T-helper 17 cell (primary cell): ENCODE measurements at places on chromosomes 7 and 10.

DNA sequence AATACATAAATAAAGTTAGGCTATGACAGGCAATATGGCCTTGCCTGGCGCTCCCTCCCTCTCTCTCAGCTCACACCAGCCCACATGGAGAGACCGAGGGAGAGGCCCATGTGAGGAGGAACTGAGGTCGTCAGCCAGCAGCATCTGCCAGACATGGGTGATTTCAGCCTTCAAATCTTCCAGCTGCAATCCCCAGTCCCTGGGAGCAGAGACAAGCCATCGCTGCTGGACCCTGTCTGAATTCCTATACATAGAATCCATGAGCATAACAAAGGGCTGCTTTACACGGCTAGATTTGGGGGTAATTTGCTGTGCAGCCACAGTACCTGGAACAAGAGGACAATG is 35.6 kb downstream of the ANKRD16 start:
- no peak for DNase-seq

DNA sequence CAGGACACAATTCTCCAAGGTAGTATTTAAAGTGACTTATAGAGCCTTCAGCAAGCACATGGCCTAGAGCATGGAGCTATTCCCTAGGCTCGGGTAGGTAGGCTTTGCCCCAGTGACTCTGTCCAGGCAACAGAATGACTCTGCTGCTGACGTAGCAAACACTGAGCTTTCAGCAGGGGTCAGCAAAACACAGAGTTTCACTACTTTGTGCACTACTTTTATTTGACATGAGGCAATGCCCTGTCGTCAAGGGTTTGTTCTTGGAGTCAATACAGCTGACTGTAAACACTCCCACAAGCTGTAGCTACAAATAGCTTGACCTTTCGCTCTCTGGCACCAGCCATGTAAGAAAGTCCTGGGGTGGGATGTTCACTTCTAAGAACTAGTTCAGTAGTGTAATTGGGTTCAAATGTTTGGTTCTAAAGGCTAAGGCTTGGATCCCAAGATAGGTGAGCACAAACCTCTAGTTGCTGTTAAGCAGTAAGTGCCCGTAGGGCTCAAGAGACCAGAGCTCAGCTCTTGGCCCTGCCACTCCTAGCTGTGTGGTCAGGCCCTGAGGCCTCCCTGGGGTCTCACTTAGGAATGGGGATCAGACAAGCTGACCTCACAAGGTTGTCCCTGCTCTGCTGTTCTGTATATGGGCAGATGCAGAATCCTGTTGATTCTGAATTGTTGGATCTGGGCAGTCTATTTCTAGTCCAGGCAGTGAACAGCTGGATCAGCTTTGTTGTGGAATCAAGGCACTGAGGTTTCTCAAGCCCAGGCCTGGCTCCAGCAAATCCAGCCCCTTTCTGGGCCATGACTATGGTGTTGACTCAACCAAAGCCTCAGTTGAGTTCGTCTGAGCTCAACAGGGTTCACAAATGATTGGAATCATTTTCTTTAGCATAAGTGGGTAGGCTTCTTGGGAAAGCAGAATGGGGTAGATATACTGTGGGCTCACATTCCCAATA is 10.7 kb downstream of the NODAL start:
- no peak for DNase-seq

- no peak for DNase-seq
These were observed 144.8 kb downstream of the MYOF start for GRCh38 chr10:93337309-93337721.

GRCh38 chr7:107972075-107972482 is 30.9 kb downstream of the LAMB1 start:
- no peak for DNase-seq

GRCh38 chr7:120947980-120948379 is 2.6 kb upstream of the ING3 start:
- DNase-seq: no peak

GRCh38 chr10:45354261-45354660 is 19.8 kb upstream of the ALOX5 start:
- DNase-seq: no peak

- no peak for DNase-seq
These were observed 123.7 kb upstream of the KCTD7 start for GRCh38 chr7:66505009-66505408.
